ENCODE measurements at places on chromosomes 7 and 10.

DNA sequence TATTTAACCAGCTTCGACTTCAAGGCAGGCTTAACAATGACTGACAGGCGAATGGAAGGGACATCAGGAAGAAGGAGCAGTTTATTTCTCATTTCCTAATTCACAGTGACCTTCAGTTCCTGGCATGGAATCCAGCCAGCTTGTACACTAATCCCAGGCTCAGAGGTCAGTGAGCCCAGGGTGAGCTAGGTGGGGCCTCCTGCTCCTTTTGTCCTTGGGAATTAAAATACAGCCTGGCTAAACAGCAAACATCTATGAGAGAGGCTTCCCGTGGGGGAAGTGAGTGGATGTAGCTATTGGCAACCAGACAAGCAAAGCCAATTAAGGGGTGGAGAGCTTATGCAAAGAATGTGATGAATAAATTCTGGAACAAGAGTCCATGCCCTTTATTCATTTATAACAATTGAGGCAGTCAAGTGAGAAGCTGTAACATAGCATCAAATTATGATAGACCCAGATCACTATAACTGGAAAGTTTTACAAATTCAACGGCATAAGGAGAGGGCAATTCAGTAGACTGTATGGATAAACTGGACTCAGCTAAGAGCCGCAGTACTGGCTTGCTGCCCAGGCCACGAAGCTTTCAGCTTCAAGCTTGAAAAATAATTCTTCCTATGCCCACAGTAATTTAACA is 57.1 kb downstream of the STK17A start:
- DNase-seq: peak; percentile 97
- H3K4me1 ChIP-seq: peaks cover 9% of the 10 kb centered on the region
- H3K27me3 ChIP-seq: no peaks in the 10 kb centered on the region
- peak overlapping the region; percentile 65 for H3K27ac ChIP-seq
- no peak overlapping the region for H3K4me3 ChIP-seq
- peaks cover 6% of the 10 kb centered on the region for H3K36me3 ChIP-seq

- H3K27me3 ChIP-seq: no peaks in the 10 kb centered on the region
- no peaks in the 10 kb centered on the region for H3K4me1 ChIP-seq
- no peak overlapping the region for H3K27ac ChIP-seq
- H3K4me3 ChIP-seq: no peak overlapping the region
- no peak for DNase-seq
- H3K36me3 ChIP-seq: no peaks in the 10 kb centered on the region
Measured at GRCh38 chr10:127148066-127148932, 48.1 kb downstream of the INSYN2A start.

- no peak overlapping the region for H3K4me3 ChIP-seq
- no peaks in the 10 kb centered on the region for H3K27me3 ChIP-seq
- H3K4me1 ChIP-seq: peaks cover 2% of the 10 kb centered on the region
- no peaks in the 10 kb centered on the region for H3K36me3 ChIP-seq
- H3K27ac ChIP-seq: no peak overlapping the region
- no peak for DNase-seq
Measured at GRCh38 chr10:44261296-44261695, 123.6 kb downstream of the CXCL12 start.

DNA sequence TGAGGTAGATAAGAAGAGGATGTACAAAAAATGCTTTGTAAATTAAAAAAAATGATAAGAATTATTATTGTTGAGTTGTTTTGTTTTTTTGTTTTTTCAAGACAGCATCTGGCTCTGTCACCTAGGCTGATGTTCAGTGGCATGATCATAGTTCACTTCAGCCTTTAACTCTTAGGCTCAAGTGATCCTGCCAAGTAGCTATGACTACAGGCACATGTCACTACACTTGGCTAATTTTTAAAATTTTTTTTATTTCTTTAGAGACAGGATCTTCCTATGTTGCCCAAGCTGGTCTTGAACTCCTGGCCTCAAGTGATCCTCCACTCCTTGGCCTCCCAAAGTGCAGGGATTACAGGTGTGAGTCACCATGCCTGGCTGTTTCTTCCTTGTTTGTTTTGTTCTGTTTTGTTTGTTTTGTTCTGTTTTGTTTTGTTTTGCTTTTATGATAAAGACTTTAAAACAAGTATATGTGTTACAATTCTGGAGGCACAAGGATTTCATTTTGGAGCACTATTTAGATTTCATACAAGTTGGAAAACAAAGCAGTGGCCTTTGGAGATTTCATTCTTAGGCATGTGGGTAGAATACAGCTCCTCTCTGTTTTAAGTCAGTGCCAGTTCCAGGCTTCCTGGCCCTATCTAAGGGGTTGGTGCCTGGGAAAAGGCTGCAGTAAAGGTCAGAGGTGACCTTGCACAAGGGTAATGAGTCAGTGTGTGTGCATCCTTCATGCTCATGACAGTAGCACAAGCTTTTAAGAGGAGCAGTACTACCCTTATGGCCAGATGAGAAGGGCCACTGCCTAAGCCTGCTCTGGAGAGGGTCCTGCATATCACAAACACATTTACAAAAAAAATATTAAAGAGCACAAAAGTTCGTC is 17.9 kb downstream of the FGFBP3 start:
- no peaks in the 10 kb centered on the region for H3K4me1 ChIP-seq
- DNase-seq: no peak
- H3K27me3 ChIP-seq: peaks cover 12% of the 10 kb centered on the region
- no peaks in the 10 kb centered on the region for H3K36me3 ChIP-seq

GRCh38 chr10:94066411-94066810 is 72.7 kb downstream of the PLCE1 start:
- no peaks in the 10 kb centered on the region for H3K27me3 ChIP-seq
- peaks cover 8% of the 10 kb centered on the region for H3K4me1 ChIP-seq
- no peak overlapping the region for H3K27ac ChIP-seq
- no peak for DNase-seq
- H3K36me3 ChIP-seq: no peaks in the 10 kb centered on the region

DNA sequence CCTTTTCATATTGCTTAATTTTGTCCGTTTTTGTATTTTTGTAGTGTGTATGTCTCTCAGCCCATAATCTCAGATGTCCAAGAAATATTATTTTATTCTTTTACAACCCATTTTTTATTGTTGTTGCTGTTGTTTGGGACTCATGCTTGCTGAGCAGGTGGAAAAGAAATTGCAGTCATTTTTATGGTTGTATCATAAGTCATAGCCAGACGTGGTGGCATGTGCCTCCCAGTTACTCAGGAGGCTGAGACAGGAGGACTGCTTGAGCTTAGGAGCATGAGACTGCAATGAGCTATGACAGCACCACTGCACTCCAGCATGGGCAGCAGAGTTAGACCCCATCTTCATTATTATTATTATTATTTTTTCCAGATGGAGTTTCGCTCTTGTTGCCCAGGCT is 117.8 kb downstream of the EPC1 start:
- H3K27me3 ChIP-seq: no peaks in the 10 kb centered on the region
- H3K4me3 ChIP-seq: no peak overlapping the region
- no peak overlapping the region for H3K27ac ChIP-seq
- DNase-seq: no peak
- no peaks in the 10 kb centered on the region for H3K4me1 ChIP-seq

- DNase-seq: no peak
- H3K27me3 ChIP-seq: no peaks in the 10 kb centered on the region
- no peaks in the 10 kb centered on the region for H3K4me1 ChIP-seq
Measured at GRCh38 chr10:120582753-120583152, 125.7 kb downstream of the PLPP4 start.

- no peak for DNase-seq
- peaks cover 5% of the 10 kb centered on the region for H3K36me3 ChIP-seq
- H3K4me3 ChIP-seq: no peak overlapping the region
- H3K27me3 ChIP-seq: no peaks in the 10 kb centered on the region
- H3K4me1 ChIP-seq: no peaks in the 10 kb centered on the region
Measured at GRCh38 chr7:158795272-158795671, 34.0 kb downstream of the ESYT2 start.

GRCh38 chr7:110645060-110645459 is 445.9 kb upstream of the LRRN3 start:
- H3K27ac ChIP-seq: no peak overlapping the region
- no peaks in the 10 kb centered on the region for H3K36me3 ChIP-seq
- no peak overlapping the region for H3K4me3 ChIP-seq
- H3K27me3 ChIP-seq: no peaks in the 10 kb centered on the region
- DNase-seq: no peak

DNA sequence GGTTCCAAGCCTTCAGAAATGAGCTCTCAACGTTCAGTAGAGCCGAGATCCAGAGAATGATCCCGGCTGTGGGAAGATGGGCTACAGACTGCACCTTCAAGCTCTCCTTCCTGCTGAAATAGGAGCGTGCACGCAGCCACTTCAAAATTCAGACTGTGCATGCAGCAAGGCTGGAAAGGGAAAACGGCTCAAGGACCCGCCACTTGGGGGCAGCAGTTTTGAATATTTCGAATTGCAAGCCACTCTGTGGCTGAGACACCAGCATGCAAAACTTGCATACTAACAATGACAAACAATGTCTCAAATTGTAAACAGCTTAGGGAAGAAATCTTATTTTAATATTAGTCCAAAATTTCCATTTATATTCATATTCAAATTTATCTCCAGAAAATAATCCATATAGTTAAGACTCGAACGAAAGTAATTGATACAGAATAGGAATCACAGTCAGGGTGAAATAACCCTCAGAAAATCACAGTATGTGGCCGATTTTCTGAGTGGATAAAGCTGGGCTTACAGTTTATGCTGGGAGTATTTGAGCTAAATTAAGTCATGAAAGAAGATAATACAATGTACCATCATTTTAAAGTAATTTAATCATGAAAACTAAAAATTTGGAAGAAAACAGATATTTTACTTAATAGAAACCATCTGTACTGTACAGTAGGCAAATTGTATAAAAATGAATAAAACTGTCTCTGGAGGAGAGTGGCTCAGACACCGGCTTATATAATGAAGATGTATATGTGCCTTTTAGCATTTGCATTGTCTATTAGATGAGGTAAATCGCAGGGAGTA is 137.9 kb upstream of the MKI67 start:
- H3K36me3 ChIP-seq: no peaks in the 10 kb centered on the region
- peak; percentile 52 for DNase-seq
- no peaks in the 10 kb centered on the region for H3K27me3 ChIP-seq
- no peak overlapping the region for H3K27ac ChIP-seq
- no peaks in the 10 kb centered on the region for H3K4me1 ChIP-seq

- no peaks in the 10 kb centered on the region for H3K27me3 ChIP-seq
- no peaks in the 10 kb centered on the region for H3K4me1 ChIP-seq
- DNase-seq: no peak
- no peak overlapping the region for H3K27ac ChIP-seq
- H3K36me3 ChIP-seq: no peaks in the 10 kb centered on the region
Measured at GRCh38 chr7:83870515-83870914, 221.6 kb upstream of the SEMA3E start.

DNA sequence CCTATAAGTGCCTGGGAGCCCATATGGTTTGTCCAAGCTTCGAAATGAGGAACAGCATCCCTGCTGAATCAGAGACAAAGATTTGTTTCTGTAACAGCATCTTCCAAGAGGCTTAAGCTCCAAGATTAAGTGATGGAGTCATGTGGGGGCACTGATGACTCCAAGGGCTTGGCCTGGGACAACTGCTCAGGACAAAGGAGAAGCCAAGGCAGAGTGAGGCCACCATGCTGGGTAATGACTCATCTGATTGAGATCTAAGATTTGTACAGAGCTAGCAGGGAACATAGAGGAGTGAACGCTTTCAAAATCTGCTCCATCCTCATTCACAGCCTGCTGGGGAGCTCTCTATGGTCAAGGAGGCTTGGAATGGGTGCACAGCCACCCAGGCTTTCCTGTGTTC is 49.3 kb downstream of the C10orf120 start:
- H3K4me3 ChIP-seq: no peak overlapping the region
- H3K4me1 ChIP-seq: no peaks in the 10 kb centered on the region
- H3K27ac ChIP-seq: no peak overlapping the region
- H3K27me3 ChIP-seq: no peaks in the 10 kb centered on the region

DNA sequence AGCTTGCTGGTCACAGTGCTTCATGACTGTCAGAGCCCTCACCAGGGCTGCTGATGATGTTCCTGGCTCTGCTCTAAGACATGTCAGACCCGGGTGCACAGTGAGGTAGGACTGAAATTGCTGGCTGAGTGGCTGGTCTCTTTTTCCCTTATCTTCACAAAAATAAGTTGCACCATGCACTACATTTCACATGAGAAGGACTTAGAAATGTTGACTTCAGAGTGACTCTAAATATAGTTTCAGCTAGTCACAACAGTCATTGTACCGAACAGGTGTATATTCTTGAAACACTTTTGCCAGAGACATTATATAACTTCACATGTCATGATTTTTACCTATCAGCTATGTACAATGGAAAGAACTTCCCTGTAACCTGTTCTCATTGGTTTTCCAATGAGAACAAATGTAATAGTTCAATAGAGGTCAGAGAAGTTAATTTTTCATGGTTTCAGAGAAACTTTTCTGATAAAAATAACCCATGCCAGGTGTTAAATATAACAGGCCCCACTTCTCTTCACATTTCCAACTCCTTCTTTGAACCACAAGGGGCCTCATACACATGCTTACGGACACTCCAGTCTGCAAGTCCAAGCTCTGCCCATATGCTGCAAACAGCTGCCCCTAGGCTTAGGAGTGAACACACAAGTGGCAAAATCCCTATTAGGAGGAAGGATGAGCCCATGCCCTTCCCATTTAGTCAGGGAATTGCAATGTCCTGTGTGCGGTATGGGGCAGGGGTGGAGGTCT is 115.6 kb downstream of the CDK6 start:
- H3K4me3 ChIP-seq: no peak overlapping the region
- peaks cover 9% of the 10 kb centered on the region for H3K4me1 ChIP-seq
- DNase-seq: no peak
- H3K36me3 ChIP-seq: peaks cover 7% of the 10 kb centered on the region

- H3K27me3 ChIP-seq: no peaks in the 10 kb centered on the region
- peak overlapping the region; percentile 75 for H3K27ac ChIP-seq
- H3K4me1 ChIP-seq: peaks cover 14% of the 10 kb centered on the region
- H3K4me3 ChIP-seq: peak overlapping the region; percentile 24
- H3K36me3 ChIP-seq: peaks cover 11% of the 10 kb centered on the region
- no peak for DNase-seq
Measured at GRCh38 chr7:130272381-130273080, 5.9 kb downstream of the CPA2 start.

DNA sequence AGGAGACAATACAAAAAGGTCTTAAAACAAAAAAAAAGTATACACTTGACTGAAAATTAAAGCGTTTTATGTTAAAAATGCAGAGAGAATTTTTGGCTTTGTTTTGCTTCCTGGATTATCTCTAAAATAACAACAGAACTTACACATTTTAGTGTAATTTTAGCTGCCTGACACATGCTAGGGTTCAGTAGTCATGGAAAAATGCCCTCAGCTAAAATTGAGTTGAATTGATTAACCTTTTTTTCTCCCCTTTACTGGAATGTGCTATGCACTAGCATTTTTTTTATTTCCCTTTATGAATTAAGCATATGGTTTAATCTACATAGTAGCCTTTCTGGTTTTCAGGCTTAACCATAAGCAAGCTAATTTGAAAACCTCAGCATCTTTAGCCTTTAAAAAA is 89.9 kb downstream of the ZNF277 start:
- no peak overlapping the region for H3K27ac ChIP-seq
- H3K4me3 ChIP-seq: no peak overlapping the region
- no peaks in the 10 kb centered on the region for H3K4me1 ChIP-seq
- no peak for DNase-seq
- peaks cover 2% of the 10 kb centered on the region for H3K36me3 ChIP-seq

GRCh38 chr10:24133835-24134234 is 75.1 kb upstream of the KIAA1217 start:
- no peak overlapping the region for H3K27ac ChIP-seq
- no peaks in the 10 kb centered on the region for H3K36me3 ChIP-seq
- no peak for DNase-seq
- no peaks in the 10 kb centered on the region for H3K27me3 ChIP-seq
- no peaks in the 10 kb centered on the region for H3K4me1 ChIP-seq
- H3K4me3 ChIP-seq: no peak overlapping the region

Data from small intestine (tissue), 16 donors.